ENCODE measurements at places on chromosomes 1 and 21. TPM values are rescaled to one million over a fixed set of nuclear protein-coding genes. Genes with fewer than 3 reads are reported as not detected.

MEX3A gene
- 1.7 TPM for total RNA-seq

LRRC71 gene
- total RNA-seq = not detected

CCDC30 gene
- 1.1 TPM for total RNA-seq

TBX15 gene
- under 0.01 TPM for total RNA-seq
